ENCODE measurements at places on chromosomes 7 and 10.
A peak's percentile ranks its signal among the peaks of the same experiment; 100 is the strongest.

DNA sequence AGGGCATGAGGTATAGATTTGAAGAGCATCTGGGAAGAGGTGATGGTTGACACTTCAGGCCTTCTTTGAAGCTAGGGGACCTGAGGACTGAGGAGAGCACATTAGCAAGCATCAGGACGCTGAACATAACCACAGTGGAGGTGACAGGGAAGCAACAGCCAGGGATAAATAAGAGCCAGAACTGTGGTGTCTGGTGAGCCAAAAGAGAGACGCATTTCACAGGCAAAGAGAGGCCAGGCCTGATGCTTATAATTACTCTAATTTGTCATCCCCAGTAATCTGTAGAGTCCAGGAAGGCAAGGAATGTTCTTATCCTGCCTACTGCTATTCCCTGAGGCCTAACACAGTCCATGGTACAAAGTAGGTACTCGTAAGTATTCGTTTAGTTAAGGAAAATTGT is 10.4 kb upstream of the FAS start:
- DNase-seq, result no peak

- no peak for DNase-seq
These were observed 87.1 kb downstream of the SAMD9 start for GRCh38 chr7:93030605-93031225.

DNA sequence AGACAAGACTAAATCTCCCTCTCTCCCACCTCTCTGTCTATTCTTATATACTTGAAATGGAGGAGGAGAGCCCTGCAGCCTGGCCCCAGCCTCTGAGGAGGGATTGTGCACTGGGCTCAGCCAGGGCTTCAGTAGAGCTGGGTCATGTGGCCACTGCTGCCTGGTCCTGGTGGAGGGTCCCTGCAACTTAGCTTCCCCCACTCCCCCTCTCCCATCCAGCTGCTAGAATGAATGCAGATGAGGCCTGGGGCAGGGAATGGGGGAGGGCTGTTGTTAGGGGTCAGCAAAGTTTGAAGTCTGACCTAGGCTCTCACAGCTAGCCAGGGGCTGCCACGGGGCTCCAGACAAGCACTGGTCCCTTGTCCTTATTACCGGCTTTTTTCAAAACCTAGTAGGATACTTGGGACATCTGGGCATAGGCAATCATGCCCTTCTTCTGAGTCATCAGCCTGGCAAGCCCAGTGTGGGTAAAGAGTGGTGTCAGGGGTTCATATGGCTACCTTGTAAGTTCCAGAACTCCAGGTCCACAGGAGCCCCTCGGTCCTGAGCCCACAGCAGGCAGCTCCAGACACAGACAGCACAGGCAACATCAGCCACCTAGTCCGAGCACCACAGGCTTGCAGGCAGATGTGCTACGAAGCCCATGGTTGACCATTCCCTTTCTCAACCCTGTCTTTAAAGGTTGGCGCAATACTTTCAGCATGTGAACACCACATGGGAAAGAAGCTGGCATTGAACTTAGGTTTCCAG is 12.8 kb upstream of the CXCL12 start:
- DNase-seq, result no peak

- no peak for DNase-seq
These were observed 584 bp upstream of the RUNDC3B start for GRCh38 chr7:87627634-87627994.

- DNase-seq, result no peak
These were observed 537 bp upstream of the MRPS24 start for GRCh38 chr7:43869867-43870240.

DNA sequence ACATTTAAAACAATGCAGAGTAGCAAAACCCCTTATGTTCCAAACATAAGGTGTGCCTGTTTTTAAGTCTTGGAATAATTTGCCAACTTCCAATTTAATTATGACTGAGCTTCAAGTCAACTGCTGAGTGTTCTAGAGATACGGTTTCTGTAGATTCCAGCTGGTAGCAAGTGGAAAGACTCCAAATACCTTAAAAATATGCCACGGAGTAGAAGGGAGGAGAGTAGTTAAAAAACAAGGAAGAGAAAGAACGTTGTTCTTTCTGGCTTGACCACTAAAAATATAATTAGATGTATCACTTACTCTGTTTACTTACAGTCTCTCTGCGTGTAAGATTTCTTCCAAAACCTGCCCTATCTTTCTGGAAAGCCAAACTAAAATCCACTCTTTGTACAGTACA is 24.5 kb upstream of the ABLIM1 start:
- no peak for DNase-seq

GRCh38 chr10:48231699-48232315 is 42.7 kb downstream of the FRMPD2 start:
- DNase-seq, result no peak

- DNase-seq, result no peak
These were observed 7.7 kb upstream of the TRA2A start for GRCh38 chr7:23539494-23539907.

- no peak for DNase-seq
These were observed 95.3 kb upstream of the CYP26C1 start for GRCh38 chr10:92965314-92965713.

DNA sequence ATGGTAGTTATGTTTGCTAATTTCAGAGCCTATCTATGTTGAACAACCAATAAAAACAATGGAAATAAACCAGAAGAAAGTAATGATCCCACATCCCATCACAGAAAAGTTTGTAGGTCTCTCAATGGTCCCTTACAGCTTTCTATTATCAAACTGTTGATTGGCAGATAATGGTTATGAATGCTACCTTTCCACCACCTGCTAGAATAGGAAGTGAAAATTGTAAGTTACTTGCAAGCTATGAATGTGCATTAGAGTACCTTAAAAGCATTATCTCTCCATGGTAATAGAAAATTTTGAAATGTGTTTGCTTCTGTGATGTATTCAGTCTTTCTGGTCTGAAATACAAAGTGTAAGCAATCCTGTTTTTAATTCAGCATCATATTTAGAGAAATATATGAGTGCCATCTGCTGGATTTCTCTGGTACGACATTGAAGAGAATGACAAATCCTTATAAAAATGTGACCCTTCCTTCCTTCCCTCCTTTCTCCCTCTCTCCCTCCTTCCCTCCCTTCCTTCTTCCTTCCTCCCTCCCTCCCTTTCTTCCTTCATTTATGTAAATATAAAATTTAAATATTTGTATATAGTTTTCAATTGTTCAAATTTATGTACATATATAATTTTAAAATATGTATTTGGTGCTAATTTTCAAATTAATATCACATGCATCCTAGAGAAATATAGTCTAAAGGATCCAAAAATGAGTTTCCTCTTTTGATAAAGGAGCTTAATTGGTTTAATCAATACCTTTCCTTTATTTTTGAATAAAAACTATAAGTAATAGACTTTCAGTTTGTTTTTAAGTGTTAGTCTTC is 41.4 kb upstream of the PNLIPRP3 start:
- DNase-seq, result no peak

- no peak for DNase-seq
These were observed 53.5 kb downstream of the SND1 start for GRCh38 chr7:127705461-127705959.

DNA sequence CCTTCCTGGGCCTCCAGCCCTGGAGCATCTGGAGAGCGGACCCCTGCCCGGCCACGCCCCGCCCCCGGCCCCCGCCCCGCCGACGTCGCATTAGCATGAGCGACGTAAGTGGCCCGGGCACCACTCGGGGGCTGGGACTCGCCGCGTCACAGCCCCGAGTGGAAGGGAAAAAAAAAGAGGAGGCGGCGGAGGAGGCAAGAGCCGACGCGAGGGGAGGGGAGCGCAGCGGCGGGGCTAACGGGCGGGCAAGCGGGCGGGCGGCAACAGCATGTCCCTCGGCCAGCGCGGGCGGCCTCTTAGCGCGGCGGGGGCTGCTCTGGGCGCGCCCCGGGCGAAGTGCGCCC is at the start of gene SLC18A3:
SLC18A3 (plus strand) TSS at position 197 of the 344 bp plus-strand sequence. CDS start 431 bp downstream, outside the sequence.
- peak; percentile 60 for DNase-seq

- DNase-seq, result no peak
These were observed 7.3 kb downstream of the PITX3 start for GRCh38 chr10:102233997-102234396.

- DNase-seq, result no peak
These were observed 80.3 kb upstream of the UCN3 start for GRCh38 chr10:5284311-5285057.

GRCh38 chr10:129755621-129756020 is 208.5 kb downstream of the EBF3 start:
- DNase-seq, result peak; percentile 52
